ENCODE measurements at places on chromosomes 1 and 21.

GRCh38 chr1:97082160-97082848, 360.7 kb downstream of the PTBP2 start:
- no peak for DNase-seq

- no peak for DNase-seq
Observed at GRCh38 chr1:41775956-41776585, 142.7 kb downstream of the HIVEP3 start.

GRCh38 chr1:60102267-60103061, 28.9 kb upstream of the C1orf87 start:
- no peak for DNase-seq

DNA sequence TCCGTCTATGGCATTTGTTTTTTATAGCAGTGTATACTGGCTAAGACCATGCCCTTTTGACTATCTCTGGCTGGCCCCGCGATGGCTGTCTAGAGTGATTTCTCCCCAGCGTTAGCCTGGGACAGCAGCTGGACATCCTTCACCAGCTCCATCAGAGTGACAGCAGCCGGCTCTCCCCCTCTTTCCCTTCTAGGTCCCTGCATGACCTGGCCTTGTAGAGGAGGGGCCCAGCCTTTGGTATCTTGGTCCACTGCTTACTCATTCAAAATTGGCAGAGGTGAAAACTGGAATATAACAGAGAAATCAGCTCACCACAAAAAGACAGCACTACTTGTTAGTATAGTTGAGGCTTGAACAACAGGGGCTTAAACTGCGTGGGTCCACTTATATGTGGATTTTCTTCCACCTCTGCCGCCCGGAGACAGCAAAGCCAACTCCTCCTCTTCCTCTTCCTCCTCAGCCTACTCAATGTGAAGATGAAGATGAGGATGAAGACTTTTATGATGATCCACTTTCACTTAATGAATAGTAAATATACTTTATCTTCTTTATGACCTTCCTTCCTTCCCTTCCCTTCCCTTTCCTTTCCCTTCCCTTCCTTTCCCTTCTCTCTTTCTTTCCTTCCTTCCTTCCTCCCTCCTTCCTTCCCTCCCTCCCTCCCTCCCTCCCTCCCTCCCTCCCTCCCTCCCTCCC, 29.4 kb upstream of the B3GALNT2 start:
- no peak for DNase-seq

DNA sequence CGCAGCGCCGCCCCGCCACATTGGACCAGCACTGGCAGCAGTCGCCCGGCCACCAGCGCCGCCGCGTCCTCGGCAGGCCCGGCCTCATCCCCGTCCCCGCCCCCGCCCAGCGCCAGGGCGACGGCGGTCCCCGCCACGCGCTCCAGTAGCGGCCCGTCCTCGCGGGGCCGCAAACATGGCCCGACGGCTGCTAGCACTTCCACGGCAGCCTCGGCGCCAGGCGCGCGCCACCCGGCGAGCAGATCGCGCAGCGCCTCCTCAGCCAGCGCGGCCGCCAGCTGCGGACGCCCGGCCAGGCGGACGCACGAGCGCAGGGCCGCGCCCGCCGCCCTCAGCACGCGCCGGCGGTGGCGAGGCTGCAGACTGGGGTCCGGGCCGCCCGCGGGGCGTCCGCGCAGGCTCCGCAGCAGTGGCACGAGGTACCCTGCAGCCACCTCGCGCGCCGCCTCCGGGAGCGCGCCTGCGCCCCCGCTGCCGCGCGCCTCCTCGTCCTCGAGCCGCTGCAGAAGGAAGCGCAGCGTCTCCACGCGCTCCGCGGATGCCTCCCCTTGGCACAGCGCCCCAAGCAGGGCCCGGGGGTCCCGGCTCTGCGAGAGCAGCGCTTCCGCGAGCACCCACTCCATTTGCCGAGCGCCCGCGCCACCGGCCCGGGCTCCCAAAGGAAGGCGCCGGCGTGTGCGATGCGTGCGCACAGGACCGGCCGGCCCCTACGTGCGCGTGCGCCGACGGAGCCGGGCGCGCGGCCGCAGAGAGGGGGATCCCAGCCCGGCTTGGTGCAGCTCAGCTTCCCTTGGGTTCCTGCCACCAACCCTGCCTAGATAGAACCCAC, at the start of gene TARBP1:
Gene TARBP1 (minus strand): TSS at position 699 of the 829 bp plus-strand sequence. CDS start 76 bp downstream, at position 623.
- peak; percentile 78 for DNase-seq

GRCh38 chr1:183236158-183236725, 50.2 kb downstream of the LAMC2 start:
- no peak for DNase-seq

DNA sequence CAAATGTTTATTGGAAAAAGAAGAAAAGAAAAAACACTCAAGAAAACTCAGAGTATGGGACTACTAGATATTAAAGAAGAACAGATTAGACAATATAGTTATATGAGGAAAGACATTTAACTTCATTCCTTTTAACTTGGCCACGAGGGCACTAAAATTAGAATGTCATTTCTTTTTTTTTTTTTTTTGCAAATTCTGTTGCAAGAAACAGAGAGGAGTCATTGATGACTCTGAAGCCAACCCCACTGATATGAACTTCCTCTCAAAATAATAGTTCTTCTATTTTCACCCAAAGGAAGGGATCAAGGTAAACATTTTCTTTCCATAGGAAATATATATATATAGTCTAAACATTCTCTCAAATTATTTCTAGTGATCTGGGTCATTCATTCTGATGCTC, 24.6 kb upstream of the PEX19 start:
- DNase-seq: no peak

DNA sequence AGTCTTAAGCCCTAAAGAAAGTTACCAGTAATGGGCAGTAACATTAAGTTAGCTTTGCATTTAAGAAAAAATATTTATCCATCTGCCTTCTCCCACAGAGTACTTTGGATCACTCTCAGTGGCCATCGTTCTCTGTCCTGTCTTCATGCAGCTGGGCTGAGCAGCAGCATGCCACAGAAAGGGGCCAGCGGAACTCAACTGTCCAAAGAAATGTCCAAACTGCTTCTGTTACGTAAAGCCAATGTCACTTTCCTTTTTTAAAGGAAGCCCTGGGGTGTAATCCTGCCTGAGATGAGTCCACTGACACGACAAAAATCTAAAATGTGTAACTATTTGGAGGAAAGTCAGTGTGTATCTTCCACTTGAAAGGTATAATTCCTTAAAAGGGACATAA, 291.6 kb downstream of the SMYD3 start:
- no peak for DNase-seq

GRCh38 chr1:94335950-94336349, 82.2 kb upstream of the ABCD3 start:
- peak; percentile 20 for DNase-seq

- no peak for DNase-seq
Observed at GRCh38 chr1:72547412-72547811, 265.1 kb upstream of the NEGR1 start.

GRCh38 chr1:247295274-247295684, 36.4 kb downstream of the ZNF496 start:
- DNase-seq: peak; percentile 15

GRCh38 chr1:4802024-4802423, 147.6 kb downstream of the AJAP1 start:
- no peak for DNase-seq

GRCh38 chr1:15513919-15514318, 10.1 kb downstream of the CASP9 start:
- DNase-seq: no peak

- DNase-seq: peak; percentile 40
Observed at GRCh38 chr1:10530281-10530740, 55.6 kb downstream of the PEX14 start.

DNA sequence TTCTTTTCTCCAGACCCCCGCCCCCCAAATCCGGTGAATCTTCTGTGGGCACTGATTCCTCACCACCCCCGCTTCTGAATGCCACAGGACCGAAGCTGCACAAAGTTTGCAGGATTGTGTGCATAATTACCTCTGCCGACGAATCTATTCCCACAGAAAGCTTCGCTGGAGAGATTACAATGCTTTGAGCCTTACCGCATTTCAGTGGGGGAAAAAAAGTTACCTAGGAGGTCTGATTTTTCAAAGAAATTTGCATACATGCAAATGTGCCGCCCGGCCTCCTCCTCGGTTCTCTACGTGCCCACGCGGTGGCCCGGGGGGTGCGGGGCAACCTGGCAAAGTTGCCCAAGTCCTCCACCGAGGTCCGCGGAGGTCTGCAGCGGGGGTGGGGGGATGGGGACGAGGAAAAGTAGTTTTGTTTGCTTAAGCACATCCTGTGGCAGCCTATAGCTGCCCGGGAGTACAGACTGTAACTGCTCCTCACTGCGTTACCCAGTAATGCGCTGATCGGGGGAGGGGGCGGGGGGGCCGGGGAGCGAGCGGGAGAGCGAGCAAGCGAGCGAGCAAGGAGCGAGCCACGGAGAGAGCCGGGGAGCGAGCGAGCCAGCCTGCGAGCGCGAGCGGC, 563 bp upstream of the NFIA start:
- no peak for DNase-seq

DNA sequence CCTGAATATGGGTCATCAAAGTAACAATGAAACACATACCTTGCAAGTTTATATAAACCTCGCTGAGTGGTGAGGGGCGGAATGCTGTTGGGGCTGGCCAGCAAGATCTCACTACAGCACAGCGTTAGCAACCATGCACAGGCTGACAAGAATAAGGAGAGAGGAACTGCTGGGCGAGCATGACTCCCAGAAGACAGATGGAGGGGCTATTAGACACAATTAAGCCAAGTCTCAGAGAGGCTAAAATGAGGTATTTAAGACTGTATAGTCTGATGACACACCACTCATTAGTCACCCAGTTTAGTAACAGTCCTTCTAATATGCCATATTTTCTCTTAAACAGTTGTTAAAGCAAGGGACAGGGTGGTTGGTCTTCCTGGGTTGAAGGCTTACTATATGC, 340.2 kb upstream of the NR5A2 start:
- DNase-seq: no peak

All from H54 (cell line).